ENCODE measurements at places on chromosomes 2 and 18.

DNA sequence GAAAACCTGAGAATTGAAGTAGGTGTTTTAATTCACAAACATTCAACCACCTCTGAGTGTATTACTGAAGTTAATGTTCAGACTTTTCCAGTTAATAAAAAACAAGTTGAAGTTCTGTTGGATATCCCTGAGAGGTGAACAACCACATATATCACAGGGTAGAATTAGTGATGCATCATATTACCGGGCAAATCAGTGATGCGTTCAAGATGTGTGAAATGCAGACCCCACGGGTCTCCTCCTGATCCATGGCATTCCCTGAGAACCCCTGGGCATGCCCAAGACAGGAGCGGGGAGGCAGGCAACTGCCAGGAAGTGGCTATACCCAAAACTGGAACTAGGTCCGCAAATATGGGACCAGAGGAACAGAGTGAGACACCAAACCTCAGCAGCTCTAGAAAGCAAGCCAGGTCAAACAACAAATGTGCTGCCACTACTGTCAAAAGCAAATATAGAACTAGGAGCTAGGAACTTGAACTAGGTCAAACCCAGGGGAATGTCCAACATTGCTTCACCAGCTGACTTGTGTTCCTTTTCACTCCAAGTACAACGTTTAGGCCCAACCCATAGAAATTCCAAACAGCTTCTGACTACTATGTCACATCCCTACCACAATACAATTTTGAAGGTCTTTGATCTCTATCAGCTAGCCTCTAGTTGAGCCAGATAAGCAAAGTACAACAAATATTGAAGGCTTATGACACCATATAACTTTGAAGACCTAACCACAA, 20.2 kb downstream of the PSTPIP2 start:
- DNase-seq, result no peak

DNA sequence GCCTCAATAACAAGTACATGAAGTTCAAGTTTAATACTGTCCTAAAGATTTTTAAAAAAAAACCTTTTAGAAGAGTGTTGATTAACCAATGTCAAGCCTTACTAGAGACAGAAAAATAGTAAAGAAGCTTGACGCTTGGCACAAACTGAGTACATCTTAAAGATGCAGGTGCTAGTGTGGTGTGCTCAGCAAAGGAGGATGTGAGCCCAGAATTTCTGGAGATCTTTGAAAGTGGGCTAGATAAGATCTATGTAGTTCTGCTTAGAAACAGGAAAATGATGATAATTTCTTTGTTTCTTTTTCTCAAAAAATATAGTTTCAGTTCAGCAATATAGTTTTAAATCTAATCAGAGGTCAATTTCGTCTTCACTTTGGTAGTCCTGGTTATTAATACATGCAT, 118.3 kb upstream of the KLHL14 start:
- no peak for DNase-seq

DNA sequence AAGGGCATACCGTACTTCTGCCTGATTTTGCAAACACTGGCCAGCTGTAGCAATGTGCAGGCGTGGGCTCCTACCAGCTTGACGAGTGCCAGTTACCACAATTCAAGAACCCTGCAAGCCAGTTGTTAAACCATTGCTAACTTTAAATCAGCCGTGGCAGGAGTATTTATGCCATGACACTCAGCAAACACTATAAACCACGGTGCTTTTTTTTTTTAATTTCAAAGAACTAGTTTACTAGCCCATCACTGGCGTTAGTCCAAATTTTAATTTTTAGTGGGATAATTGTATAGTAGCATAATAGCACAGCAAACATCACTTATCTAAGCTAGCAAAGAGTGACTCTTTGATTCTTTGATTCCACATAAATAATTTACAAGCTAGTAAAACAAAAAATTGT, 111.1 kb downstream of the COL4A4 start:
- peak; percentile 98 for DNase-seq

DNA sequence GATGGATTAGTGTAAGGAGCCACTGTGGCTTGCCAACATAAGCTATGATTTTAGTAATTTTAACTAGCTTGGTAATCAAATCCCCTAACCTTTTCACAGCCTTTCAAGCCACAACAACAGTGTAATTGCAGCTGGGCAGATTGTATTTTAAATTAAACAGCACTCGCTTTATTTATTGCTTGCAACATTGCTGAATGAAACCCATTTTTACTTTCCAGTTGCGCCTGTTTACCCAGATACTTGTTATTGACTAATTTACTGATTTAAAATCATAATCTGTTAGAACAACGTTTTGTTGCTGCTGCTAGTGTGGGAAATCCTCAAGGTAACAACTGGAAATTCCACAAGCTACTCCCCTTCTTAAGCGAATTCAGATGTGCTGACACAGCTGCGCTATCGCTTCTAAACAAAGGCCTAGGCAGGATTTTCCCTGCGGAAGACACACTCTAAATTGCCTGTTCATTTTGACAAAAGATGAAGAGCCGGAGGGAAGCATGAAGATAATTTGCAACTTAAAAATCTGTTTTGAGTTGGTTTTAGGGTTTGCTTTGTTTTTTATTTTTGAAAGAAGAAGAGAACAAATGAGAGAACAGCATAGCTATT, 283.9 kb downstream of the ALPK2 start:
- DNase-seq, result peak; percentile 46

DNA sequence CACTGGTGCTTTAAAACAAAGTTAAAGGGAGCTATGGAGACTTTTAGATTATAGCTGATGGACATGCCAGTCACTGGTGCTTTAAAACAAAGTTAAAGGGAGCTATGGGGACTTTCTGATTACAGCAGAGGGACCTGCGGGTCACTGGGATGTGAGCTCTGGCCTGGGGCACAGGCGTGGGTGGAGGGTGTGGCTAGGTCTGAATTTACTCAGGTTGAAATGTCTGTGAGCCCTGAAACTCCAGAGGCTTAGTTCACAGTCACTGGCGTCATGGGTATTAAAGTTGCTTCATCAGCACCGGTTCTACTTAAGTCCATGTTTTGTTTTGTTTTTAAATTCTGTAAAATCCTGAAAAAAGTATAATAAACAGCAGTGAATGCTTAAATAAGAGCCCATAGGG, 49.0 kb upstream of the TMEM18 start:
- no peak for DNase-seq

- no peak for DNase-seq
These were observed 10.1 kb downstream of the ARHGEF4 start for GRCh38 chr2:130846686-130847375.

DNA sequence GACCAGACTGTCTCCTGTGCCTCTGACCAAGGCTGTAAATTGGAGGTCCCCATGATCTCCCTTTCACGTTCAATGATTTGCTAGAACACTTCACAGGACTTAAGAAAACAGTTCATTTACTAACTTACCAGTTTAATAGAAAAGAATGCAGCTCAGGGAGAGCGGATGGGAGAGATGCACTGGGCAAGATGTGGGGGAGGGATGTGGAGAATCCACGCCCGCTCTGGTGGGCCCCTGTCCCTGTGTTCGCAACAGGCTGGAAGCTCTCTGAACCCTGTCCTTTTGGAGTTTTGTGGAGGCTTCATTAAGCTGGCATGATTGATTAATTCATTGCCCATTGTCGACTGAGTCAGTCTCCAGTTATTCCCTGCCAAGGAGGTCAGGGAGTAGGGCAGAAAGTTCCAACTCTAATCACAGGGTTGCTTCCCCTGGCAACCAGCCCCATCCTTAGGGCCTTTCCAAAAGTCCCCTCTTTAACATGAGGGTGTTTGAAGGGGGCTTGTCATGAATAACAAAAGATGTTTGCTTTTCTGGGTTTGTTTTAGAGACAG, 257.1 kb downstream of the ACKR3 start:
- DNase-seq, result no peak

DNA sequence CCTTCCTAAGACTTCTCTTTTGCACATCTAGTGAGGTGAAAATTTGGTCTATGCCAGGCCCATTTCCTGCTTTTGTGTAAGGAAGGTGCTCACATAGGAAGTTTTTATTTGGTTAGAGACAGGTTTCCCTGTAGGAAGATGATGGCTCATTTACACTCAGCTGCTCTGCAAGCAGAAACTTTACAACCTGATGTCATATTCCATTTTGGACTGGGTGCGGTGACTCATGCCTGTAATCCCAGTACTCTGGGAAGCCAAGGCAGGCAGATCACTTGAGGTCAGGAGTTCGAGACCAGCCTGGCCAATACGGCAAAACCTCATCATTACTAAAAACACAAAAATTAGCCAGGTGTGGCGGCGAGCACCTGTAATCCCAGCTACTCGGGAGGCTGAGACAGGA, 35.8 kb downstream of the CASP10 start:
- DNase-seq, result no peak

- DNase-seq, result peak; percentile 53
These were observed at the start of gene INPP1 for GRCh38 chr2:190343536-190344275. INPP1 (plus strand) TSS chr2:190343589; CDS start chr2:190360103, 16,514 bp downstream.

DNA sequence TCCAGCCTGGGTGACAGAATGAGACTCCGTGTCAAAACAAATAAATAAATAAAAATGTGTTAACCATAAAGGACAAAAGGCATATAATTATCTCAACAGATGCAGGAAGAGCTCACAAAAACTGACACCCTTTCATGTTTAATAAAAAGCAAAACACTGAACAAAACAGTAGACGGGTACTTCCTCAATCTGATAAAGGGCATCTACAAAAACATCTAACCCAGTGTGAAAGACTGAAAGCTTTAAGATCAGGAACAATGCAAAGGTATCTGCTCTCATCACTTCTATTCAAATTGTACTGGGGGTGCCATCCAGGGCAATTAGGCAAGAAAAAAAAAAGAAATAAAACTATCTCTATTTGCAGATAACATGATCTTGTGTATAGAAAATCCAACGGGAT, 11.7 kb upstream of the NCL start:
- DNase-seq, result no peak

DNA sequence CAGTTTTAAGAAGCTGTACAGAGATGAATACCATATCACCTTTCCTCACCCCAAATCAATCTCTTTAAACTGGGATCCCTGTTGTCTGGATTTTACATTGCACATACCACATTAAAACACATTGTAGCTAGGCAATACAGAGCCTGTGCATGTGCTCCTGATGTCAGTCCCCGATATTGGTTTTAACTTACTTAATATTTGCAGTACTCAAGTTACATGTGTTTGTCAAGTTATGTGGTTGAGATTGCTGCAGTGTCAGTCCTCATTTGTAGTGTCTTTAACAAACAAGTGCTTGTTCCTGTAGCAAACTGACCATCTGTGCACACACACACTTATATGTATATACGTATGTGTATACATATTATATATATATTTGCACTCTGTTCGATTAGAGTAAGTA, 10.4 kb upstream of the UBE2E3 start:
- DNase-seq, result peak; percentile 17
